Kidney capillary endothelial cell (primary cell): ENCODE measurements at places on chromosomes 12 and 14.

DNA sequence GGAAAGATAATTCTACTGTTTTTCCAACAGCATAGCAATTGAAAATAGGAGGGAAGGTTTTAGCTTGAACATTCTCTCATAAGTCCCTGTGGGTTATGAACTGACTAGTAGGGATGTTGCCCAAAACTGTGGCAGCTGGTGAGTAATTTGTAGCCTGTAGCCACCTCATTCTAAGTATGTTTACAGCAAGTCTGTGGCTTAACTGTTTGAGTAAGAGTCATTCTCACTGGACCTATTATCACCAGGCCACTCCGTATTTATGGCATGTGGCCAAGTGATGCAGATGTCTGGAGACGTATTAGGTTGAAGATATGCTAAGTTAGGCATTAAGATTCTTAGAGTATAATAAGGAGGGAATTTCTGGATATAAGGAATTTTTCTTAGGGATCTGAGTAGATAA, 458.3 kb downstream of the ETNK1 start:
- peak; percentile 8 for DNase-seq

- DNase-seq, result no peak
Observed at GRCh38 chr14:58797010-58797429, 159.3 kb downstream of the DACT1 start.

- no peak for DNase-seq
Observed at GRCh38 chr14:92973798-92974372, 50.9 kb downstream of the CHGA start.

- no peak for DNase-seq
Observed at GRCh38 chr14:23028799-23029198, 5.9 kb downstream of the PSMB5 start.

GRCh38 chr14:35867280-35867629, 41.1 kb downstream of the BRMS1L start:
- DNase-seq, result peak; percentile 30

DNA sequence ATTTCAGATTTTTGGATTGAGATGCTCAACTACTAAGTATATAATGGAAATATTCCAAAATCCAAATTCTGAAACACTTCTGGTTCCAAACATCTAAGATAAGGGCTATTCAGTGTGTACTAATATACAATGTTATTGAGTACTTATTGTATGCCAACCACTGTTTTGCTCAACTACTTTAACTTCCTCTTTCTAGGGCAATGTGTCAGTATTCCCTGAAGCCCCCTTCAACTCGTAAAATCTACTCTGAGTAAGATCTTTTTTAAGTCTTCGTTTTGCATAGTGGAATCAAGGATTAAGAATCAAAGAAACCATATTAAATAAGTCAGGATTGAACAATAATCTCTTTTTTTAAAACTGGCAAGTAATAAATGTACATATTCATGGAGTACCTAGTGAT, 45.5 kb downstream of the SPATA7 start:
- no peak for DNase-seq

- DNase-seq, result no peak
Observed at GRCh38 chr14:29348504-29348903, 579.1 kb downstream of the PRKD1 start.

- DNase-seq, result no peak
Observed at GRCh38 chr12:5661811-5662210, 229.9 kb downstream of the NTF3 start.
